Fibroblast of lung (primary cell): ENCODE measurements at places on chromosomes 5 and 9. TPM values are rescaled to one million over a fixed set of nuclear protein-coding genes. Genes with fewer than 3 reads are reported as not detected.

Gene FOXD4L4
- total RNA-seq = 0.26 TPM in 1 of 2 replicates, not detected in the other

Gene PCDHGA9
- total RNA-seq = 2.6 and 4.8 TPM in 2 replicates

Gene TMEM203
- 36.2 and 36.3 TPM in 2 replicates for total RNA-seq

Gene FOXD4
- total RNA-seq = 0.17 and 0.26 TPM in 2 replicates
